ENCODE measurements at places on chromosomes 11 and 22.

- no peak for DNase-seq
Observed at GRCh38 chr22:36578619-36579018, 49.7 kb upstream of the EIF3D start.

DNA sequence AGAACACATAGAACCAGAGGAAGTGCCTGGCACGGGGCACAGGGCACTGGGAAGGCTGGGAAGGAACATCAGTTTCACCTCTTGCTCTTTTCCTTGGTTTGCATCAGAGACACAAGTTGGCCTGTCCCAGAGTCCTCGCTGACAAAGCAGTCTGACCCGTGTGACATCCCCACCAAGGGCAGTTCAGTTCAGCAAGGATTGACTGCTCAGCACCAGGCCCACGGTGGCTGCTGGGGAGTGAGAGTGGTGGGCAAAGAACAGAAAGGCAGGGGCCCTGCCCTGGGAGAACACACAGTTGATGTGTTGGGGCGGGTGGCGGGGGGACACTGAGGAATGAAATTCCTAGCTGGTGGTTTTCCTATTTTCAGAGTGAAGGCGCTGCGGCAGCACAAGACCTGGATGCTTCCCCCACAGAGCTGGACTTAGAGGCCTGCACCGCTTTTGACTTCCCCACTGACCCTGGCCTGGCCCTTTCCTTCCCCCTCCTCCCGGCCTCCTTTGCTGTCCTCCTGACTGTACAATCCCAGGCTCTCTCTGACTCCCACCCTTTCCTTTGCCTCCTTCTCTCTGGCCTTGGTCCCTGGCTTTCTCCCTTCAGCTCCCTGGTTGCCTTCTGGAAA, 2.2 kb upstream of the TMPRSS13 start:
- DNase-seq: no peak

DNA sequence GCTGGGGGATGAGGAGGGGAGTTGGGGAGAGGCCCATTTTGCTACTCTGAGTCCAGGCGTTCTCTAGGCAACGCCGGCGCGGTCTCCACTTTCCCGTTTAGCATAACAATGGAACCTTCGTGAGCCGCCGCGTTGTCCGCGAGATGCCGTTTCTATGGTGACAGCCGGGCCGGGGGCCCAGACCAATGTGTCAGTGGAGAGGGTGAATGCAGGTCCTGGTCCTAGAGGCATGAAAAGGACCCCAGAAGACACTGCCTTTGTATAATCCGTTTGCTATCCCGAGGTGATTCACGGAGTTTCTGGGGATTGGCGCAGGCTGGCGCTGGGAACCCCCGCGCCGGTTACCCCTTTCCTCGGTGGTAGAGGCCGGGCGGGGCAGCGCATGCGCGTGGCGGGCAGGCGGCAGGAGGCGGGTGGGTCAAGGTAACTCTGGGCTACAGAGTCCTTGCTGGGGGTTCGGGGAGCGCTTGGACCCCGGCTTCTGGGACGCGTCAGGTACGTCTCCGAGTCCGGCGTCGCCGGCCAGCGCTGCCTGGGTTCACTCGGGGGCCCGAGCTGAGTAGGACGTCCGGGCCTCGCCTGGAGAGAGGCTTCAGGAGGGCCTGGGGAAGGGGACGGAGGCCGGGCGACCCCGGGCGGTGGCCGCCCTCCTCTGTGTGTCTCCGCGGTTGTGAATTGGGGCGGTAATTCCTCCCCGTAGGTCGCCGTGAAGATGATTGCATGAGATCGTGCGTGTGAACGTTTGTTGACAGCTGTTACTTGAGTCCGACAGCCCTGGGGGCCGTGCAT, at the start of the genes CBY1 and FAM227A:
Gene CBY1 (plus strand): TSS at position 383 of the 789 bp plus-strand sequence. CDS start 11,417 bp downstream, outside the sequence.
Gene FAM227A (minus strand): TSS at position 137 of the 789 bp plus-strand sequence. CDS start 6,224 bp downstream, outside the sequence.
- DNase-seq: peak; percentile 96

DNA sequence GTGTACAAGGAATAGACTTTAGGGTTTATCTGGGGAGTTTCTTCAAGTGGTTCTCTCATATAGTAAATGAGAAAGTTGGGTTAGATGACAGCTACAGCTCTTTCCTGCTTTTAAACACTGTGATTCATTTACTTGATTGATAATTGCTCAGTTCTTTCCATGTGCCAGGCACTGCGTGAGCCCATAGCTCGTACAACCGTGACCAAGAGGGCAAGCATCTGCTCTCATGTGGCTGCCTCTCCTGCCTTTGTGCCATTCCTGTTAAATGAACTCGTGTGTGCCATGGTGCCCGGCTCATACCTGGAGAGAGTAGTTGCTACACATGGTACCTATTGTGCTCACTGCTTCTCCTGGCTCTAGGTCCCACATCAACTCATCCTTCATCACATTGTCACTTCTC, 206.3 kb downstream of the SNX19 start:
- no peak for DNase-seq

DNA sequence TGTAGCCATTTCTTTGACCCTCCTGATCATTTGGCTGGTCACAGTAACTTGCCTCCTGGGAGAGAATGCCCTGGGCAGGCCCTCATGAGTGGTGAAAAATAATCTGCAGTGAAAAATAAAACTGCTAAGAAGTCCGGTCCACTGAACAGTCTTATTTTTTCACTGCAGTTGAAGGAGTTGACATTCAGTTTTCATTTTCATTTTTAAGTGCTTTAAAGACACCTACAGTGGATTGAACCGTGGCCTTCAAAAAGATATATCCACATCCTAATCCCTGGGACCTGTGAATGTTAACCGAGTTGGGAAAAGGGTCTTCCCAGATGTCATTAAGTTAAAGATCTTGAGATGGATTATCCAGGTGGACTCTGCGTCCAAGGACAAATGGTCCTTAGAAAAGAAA, 153.6 kb upstream of the GRK3 start:
- no peak for DNase-seq

DNA sequence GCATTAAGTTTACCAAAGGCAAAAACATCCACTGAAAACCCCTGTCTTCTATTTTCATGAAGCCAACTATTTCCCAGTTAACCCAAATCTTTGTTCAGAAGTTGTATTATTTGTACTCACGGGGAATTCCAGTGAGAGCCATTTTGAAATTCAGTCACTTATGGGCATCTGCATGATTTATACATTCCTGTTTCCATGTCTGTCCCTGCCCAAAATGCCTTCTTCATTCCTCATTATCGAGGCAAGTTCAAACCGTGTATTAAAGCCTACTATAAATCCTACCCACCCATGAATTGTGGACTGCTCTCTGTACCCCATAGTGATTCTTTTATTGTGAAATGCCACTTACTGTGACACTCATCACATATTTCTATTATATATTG, 772.7 kb downstream of the DLG2 start:
- DNase-seq: no peak
